AG09319 (cell line): ENCODE measurements at places on chromosomes 7 and 10.

- no peak for DNase-seq
Measured at GRCh38 chr10:118403967-118404366, 61.8 kb upstream of the FAM204A start.

GRCh38 chr10:129323879-129324278 is 143.2 kb upstream of the MGMT start:
- no peak for DNase-seq

GRCh38 chr10:79234391-79235315 is 112.6 kb upstream of the PPIF start:
- DNase-seq, result no peak

- no peak for DNase-seq
Measured at GRCh38 chr10:77533887-77534278, 103.7 kb downstream of the KCNMA1 start.

GRCh38 chr7:106138776-106139175 is 26.7 kb upstream of the SYPL1 start:
- no peak for DNase-seq

GRCh38 chr7:111508387-111508786 is 53.9 kb downstream of the IMMP2L start:
- DNase-seq, result no peak

- DNase-seq, result no peak
Measured at GRCh38 chr7:19061331-19061730, 56.1 kb downstream of the TWIST1 start.

GRCh38 chr7:30915751-30916150 is 4.1 kb downstream of the AQP1 start:
- DNase-seq, result no peak

DNA sequence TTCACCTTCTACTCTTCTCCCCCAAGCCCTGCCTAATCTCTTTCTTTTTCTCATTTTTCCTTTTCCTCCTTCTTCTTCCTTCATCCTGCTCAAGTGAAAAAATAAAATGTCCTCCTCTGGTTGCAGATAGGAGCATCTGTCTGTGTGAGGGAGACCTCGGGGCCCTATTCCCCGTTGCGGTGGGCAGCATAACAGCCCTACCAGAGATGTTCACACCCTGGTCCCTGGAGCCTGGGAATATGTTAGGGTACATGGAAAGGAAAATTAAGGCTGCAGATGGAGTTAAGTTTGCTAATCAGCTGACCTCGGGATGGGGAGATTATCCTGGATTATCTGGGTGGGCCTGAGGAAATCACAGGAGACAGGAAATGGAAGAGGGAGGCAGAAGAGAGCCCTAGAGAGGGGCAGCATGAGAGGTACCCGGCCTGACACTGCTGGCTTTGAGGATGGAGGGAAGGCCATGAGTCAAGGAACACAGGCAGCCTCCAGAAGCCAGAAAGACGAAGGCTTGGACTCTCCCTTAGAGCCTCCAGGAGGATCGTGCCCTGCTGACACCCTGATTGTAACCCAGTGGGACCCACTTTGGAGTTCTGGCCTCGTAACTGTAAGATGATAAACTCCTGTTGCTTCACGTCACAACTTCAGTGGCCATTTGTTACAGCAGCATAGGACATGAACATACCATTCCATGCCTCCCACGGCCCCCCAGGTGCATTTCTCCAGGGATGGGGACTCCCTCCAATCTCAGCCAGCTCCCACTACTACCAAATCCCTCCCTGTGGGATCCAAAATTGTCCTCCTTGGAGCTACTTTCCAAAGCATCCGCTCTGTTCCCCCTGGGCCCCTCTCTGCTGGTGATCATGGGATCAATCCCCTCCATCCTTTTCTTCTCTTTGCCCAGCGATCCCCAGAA is 39.0 kb upstream of the ZMIZ1 start:
- no peak for DNase-seq

DNA sequence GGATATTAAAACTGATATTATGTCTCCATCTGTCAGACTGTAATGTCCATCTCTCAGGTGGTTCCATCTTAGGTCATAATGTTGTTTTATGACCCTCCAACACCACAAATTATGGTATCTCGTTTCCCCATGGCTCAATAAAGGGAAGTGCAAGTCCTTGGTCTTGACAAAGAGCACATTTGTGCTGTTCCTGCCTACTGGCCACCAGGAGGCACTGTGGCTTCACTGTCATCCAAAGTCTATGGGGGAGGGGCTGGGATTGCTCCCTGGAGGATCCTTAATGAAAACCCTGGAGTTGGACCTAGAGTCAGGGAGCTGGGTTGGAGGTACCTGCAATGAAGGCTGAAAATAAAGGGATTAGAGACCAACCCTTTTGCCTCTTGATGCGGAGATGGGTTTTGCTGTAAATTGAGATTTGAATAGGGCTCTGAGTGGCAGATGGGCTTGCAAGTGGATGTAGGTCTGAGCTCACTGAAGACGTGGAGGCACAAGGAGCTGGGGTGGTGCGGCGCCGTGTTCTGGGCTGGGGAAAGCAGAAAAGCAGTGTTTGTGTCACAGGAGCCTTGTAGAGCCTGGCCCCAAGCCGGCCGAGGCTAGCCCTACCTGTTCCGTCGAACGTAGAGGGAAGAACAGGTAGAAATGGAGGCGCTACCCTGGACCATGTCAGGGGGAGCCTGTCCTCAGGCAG is 180.5 kb upstream of the PRSS58 start:
- no peak for DNase-seq

DNA sequence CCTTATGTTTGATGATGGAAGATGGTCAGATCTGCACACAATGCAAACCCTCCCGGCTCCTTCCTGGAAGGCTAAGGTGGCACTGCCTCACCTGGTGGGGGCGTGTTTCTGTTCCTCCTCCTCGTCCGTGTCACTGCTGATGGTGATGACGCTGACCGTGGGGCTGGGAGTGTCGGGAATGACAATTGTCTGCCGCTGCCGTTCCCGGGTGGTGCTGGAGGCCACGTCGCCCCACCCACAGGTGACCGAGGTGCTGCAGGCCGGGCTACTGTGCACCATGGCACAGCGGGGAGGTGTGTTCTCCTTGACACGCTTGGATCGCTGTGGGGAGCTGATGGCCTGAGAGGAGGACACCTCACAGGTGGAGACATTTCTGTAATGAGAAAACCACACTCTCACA is 73.1 kb downstream of the CLEC2L start:
- DNase-seq, result no peak

DNA sequence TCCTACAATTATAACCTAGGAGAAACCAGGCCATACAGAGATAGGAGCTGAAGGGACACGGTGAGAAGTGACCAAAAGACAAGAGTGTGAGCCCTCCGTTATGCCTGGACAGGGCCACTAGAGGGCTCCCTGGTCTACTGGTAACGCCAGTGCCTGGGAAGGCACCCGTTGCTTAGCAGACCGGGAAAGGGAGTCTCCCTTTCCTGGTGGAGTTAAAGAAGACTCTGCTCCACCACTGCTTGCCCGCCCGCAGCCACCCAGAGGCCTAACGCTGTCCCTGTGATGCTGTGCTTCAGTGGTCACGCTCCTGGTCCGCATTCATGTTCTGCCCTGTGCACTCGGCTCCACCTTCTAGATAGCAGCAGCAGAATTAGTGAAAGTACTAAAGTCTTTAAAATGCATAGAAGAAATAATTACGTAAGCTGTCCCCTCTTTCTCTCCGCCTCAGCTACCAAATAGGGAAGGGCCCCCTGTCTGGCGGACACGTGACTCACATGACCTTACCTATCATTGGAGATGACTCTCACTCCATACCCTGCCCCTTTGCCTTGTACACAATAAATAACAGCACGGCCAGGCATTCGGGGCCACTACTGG is 34.8 kb downstream of the GRID2IP start:
- peak; percentile 63 for DNase-seq

DNA sequence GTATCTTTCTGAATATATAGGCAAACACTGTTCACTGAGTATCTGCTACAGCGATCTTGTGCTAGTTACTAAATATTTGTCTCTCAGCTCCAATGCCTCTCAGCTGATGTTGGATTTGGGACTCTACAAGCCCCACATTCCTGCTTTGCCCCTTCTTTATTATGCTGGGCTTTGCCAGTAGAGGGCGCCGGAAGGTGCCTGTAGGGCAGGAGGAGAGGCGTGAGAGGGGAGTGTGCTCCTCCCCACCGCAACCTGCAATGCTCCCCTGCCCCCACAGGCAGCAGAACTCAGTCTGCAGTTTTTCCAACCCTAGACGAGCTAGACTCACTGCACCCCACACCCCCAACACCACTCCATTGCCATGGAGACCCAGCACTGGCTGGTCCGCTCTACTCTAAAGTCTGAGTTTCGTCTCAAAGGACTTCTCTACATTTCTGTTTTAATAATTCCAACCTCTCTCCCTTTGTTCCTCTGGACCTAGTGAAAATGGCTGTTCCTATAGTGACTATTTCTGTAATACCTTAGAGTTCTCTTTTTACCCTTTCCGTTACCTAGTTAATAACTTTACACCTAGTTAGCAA is 337.6 kb downstream of the CCSER2 start:
- DNase-seq, result no peak

DNA sequence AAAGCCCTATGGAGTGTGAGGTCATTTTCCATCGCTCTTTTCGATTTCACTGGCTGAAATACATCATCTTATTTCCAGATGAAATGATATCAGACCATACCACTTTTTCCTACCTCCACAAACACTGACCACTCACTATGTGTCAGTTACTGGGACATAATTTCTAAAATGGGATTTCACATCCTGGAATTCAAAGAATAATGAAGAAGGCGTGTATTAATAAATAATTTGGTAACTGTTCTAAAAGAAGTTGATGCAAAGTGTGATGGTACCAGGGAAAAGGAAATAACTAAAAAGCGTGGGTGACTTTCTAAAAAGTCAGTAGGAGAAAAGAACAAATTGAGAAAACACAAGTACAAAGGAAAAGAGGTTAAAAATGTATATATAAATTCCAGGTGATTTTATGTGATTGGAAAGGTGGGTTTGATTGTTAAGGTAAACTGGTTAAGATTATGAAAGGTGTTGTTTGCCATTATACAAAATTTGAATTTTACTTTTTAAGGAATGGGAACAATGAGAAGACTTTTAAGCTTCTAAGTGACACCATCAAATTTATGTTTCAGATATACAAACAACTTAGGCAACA is 764 bp upstream of the NDUFA5 start:
- DNase-seq, result no peak

DNA sequence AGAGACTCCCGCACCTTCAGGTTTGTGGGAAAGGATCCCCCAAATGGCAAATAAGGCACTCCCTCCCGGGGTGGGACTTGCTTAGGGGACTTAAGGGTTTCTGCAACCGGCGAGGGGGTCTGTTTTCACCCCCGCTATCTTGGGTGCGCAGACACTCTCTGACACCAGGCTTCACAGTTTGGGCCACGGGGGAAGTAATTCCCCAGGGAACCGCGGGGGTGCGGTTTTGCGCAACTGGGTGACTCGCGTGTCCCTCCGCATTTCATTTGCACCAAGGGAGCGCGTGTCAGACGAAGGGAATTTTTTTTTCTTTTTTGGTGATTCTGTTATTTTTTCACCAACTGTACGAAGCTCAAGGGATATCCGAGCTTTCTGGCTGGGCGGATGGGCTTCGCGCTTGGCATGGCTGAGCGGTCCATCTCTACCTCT is 1.7 kb downstream of the GRM8 start:
- no peak for DNase-seq

DNA sequence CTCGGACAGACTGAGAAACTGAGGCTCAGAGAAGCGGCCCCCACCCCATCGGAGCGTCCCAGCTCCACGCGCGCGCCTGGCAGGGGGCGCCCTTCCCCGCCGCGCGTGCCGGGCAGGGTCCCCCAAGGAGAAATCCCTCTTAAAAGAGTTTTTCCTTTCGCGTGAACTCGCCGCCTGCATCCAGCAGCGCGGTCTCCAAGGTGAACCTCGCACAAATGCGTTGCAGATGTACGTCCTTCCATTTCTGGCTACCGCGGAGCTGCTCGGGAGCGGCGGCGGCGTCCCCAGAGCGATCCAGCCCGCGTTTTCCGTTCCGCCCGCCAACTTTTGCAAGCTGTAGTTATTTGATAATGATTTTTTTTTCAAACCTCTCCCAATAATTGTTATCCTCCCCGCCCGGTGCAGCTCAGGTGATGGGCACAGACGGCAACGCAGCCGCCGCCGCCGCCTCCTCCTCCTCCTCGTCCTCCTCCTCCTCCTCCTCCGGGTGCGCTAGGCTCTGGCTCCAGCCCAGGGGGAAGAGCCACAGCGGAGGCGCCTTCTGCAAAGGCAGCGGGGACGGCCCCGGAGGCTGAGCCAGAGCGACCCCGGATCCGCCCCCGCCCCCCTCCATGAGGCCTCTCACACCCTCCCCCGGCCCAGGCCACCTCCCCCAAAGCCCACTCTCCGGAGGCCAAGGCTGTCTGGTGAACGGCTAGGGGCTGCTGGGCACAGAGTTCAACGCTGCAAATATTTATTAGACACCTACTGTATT is 74.0 kb upstream of the CUX1 start:
- no peak for DNase-seq

- DNase-seq, result no peak
Measured at GRCh38 chr10:124321433-124322089, 97.2 kb downstream of the OAT start.

DNA sequence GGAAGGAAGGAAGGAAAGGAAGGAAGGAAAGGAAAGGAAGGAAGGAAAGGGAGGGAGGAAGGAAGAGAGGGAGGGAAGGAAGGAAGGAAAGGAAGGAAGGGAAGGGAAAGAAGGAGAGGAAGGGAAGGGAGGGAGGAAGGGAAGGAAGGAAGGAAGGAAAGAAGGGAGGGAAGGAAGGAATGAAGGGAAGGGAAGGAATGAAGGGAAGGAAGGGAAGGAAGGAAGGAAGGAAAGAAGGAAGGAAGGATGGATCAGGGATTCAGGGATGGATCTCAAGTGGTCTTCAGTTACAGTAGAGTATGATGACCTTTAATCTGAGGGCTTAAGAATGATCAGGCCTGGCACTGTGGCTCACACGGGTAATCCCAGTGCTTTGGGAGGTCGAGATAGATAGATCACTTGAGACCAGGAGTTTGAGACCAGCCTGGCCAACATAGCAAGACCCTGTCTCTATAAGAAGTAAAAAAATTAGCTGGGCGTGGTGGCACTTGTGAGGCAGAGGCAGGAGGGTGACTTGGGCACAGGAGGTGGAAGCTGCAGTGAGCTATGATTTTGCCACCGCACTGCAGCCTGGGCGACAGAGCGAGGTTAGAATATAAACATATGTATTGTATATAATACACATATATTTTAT is 760 bp upstream of the FOXK1 start:
- DNase-seq, result no peak

- DNase-seq, result no peak
Measured at GRCh38 chr10:42962110-42962901, 114.6 kb upstream of the RET start.

DNA sequence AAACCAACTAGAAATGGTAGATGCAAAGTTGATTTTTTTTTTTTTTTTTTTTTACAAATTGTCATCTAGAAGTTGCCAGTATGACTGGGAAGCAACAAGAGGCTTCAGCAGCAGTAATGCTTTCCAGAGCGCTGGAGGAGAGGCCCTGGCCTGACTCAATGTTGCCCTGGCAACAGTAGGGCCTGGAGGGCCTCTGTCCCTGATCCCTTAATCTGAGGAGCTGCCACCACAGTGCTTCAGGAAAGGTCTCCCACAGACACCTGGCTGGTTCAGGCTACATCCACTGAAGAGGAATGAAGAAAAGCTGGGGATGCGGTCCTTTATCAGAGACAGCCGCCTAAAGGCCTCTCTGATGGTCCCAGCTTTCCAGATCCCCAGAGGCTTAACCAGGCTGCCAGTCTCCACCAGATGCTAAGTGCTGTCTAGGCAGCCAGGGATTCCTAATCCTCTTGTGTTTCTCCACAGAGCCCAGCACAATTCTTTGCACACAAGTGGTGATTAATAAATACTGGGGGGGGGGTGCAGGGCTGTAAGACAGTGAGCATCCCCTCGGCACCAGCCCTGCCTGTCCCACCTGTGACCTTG is 33.7 kb downstream of the ZNF777 start:
- no peak for DNase-seq
